CD4-positive, alpha-beta T cell treated with Interleukin-12 subunit alpha and Interleukin-12 subunit beta, for 1 hour (primary cell): ENCODE measurements at places on chromosomes 12 and 14.

DNA sequence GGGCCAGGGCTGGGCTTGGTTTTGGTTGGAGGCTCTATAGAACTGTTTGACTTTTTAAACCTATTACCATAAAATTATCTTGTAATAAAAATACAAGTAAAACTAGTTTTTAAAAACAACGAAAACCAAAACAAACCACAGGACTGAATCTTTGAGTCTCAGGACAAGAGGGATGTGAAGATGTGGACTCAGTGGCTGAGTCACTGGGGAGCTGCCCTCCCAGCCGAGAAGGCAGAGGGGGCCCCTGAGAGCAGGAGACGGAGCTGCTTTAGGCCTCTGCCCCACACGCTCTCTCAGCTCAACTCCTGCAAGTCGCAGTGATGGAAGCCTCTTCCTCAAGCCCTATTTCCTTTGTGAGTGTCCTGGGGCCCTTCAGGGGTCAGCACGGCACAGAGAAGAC is 59.0 kb downstream of the CDC42BPB start:
- DNase-seq, result no peak

DNA sequence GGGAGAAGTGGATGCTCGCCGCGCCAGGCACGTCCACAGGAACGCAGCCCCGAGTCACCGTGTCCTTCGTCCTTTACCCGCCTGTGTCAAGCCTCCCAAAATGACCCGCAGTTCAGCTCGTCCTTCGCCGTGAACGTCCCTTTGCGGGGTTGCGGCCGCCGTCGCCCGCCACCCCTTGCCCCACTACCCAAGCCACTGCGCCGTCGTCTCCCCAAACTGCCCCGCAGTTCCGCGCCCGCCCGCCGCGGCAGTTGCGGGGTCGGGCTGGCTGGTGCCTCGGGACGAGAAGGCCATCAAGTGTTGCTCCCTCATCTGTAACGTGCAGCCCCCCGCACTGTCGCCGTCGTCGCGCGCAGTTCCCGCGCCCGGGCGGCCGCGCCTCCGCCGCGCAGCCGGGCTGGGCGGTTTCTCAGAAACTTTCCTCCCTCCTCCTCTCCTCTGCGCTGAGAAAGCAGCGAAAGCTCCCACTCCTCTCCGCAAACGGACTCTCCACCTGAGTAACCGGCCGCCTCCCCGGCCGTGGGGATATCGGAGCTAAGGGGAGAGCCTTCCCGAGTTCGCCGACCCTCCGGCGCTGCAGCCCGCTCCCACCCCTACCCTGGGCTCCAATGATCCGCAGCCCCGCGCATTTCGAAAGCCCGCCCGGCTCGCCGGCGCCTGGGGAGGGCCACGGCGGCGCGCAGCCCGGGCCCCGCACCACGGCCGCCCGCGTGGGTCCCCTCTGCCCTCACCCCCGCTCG is 6.7 kb downstream of the CDKN1B start:
- DNase-seq, result peak; percentile 57

DNA sequence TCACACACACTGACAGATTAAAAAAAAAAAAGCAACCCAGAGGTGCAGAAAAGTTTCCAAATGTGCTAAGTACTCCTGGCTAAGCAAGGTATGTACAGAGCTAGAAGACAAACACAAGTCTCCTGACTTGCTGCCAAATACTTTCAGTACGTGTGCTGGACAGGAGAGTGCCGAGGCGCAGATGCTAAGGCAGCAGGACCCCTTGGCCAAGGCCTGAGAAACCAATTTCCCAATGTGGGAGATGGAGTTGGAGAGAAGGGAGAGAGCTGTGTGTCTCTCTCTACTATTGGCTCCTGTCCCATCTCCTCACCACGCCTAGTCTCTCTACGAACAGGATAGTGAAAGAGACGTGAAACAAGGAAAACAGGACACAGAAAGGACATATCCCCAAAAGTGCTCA is 5.3 kb downstream of the SPRYD3 start:
- no peak for DNase-seq

DNA sequence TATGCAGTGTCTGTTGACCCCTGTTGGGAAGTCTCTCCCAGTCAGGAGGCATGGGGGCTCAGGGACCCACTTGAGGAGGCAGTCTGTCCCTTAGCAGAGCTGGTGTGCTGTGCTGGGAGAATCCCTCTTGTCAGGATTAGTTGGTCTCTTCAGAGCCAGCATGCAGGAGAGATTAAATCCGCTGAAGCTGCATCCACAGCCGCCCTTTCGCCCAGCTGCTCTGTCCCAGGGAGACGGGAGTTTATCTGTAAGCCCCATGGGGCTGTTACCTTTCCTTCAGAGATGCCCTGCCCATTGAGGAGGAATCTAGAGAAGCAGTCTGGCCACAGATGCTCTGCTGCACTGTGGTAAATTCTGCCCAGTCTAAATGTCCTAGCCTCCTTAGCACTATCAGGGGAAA is 13.1 kb upstream of the KLRC1 start:
- DNase-seq, result no peak

- DNase-seq, result no peak
Observed at GRCh38 chr12:130131801-130132200, 30.5 kb upstream of the FZD10 start.

DNA sequence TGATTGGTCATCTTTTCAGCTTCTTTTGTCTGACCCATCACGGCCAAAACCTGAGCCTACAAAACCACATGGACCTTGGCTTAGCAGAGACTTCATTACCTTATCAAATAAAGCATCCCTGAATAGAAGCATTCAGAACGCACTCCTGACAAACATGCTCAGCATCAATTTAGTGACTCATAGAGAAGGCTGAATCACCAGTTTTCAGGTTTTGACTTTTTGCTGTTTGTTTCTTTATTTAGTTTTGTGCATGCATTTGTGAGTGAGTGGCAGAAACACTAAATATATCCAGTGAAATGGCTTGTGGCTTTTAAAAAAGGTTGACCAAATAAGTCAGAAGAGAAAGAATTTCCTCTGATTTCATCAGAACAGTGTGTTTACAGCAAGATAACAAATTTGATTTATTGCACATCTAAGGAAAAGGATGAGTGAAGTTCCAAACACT is 19.0 kb upstream of the OVCH1 start:
- DNase-seq, result no peak

GRCh38 chr12:102095677-102096263 is 24.1 kb downstream of the NUP37 start:
- DNase-seq, result peak; percentile 13

- no peak for DNase-seq
Observed at GRCh38 chr12:78035901-78036606, 205.4 kb downstream of the NAV3 start.

- DNase-seq, result no peak
Observed at GRCh38 chr14:25247609-25248008, 197.7 kb upstream of the STXBP6 start.
